Neural crest cell (in vitro differentiated cells): ENCODE measurements at places on chromosomes 2 and 18. TPM values are rescaled to one million over a fixed set of nuclear protein-coding genes. Genes with fewer than 3 reads are reported as not detected.

The CDKL4 gene
- 0.75 and 0.93 TPM in 2 replicates for total RNA-seq

DNA sequence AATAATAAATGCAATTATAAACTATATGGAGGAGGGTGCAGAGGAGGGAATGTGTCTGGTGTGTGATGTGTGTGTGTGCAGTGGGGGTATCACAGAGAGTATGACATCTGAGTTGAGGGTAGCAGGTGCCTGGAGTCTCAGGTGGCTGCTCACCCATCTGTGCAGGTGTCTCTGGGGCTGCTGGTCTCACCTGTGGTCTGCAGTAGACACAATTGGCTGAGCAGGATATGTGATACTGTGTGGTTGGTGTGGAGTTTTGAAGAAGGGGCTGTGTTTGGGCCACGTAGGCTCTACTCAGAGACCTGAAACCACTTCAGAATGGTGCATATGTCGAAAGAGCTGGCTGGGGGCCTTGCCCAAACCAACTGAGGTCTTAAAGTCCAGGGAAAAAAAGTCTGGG is 17.0 kb downstream of the FABP1 start:
- no peak for DNase-seq

DNA sequence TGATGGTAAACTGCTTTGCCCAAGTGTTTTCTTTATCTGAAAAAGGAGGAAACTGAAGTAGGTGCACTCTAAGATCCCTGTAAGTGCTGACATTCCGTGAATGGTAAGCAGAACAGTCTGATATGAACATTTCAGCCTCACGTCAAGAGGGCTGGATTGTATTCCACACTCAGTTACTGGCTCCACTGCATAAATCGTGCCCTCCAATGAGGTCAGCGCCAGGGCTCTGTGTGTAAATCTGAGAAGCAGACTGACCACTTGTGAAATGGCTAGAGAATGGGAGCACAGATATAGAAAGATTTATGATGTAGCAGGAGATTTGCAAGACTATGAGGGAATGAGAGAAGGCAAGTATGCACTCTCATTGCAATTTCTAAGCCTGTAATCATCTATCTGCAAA is 153.0 kb downstream of the ICOS start:
- no peak for DNase-seq

The ASB18 gene
- not detected in 2 replicates for total RNA-seq

The HOXD4 gene
- total RNA-seq, result 1.3 TPM in 2 replicates
